ENCODE measurements at places on chromosomes 2 and 18.

DNA sequence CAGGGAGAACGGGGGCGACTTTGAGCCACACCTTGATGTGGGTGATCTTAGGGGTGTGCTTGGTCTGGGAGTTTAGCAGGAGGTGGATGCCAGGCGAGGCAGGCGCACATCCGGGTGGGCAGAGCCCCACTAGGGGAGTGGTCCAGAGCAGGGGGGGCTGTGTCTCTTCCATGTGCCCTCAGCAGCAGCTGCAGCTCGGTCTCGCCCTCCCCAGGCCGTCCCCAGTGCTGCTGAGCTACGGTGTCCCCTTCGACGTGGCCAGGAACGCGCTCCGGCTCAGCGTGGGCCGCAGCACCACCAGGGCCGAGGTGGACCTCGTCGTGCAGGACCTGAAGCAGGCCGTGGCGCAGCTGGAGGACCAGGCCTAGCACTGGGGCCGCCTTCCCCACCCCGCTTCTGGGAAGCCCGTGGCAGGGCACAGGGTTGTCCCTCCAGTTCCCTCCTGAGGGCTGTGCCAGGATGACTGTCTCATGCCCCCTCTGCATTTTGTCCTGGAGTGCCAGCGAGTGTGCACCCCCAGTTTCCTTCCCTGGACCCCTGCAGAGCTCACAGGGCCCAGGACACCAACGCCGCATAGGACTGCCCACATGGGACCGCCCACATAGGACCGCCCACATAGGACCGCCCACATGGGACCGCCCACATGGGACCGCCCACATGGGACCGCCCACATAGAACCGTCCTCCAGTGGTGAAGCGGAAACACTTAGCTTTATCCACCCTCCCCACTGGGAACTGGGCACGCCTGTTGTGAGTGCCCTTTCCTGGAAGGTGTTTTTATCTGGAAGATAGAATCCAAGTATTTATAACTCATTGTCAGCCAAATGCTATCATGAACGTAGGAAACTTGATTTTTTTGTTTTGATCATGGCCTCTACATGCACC lies 1.9 kb upstream of the ESPNL start:
- DNase-seq, result peak; percentile 63
- no peak overlapping the region for H3K4me3 ChIP-seq

DNA sequence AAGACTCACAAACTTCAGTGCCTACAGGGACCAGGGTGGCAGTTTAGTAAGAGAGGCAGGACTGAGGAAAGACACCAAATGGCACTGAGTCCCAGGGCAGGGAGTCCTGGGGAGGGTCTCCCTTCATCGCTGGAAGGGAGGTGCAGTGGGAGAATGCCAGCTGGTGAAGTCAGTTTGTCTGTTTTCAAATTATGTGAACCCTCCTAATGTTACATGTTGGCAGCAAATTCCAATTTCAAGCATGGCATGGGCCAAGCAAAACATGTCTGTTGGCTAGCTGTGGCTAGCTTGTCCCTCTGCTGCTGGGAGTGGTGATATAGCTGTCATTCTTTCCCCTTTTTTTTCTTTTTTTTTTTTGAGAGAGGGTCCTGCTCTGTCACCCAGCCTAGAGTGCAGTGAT lies 55.9 kb upstream of the HAAO start:
- H3K36me3 ChIP-seq, result no peaks in the 10 kb centered on the region
- H3K4me1 ChIP-seq, result peaks cover 11% of the 10 kb centered on the region
- no peak overlapping the region for H3K27ac ChIP-seq
- no peaks in the 10 kb centered on the region for H3K27me3 ChIP-seq
- H3K4me3 ChIP-seq, result no peak overlapping the region

- H3K4me1 ChIP-seq, result no peaks in the 10 kb centered on the region
- no peaks in the 10 kb centered on the region for H3K27me3 ChIP-seq
- H3K27ac ChIP-seq, result no peak overlapping the region
- no peak for DNase-seq
- no peak overlapping the region for H3K4me3 ChIP-seq
These were observed 343.4 kb upstream of the HS6ST1 start for GRCh38 chr2:128662051-128662471.

DNA sequence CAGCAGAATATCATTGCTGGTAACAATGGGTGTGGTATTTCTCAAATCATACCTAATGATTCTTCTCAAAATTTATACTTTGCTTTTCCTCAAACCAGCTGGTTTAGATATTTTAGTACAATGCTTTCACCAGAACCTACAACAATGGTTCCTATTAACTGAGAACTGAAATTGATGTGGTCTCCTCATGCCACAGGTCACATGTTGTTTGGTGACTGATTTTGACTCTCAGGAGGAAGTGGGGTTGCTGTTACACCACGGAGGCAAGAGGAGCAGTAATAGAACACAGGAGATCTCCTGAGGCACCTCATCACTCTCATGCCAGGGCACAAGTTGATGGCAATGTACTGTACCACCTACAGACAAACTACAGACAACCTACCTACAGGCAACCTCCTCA lies 3.0 kb upstream of the CEP68 start:
- no peak overlapping the region for H3K4me3 ChIP-seq
- no peaks in the 10 kb centered on the region for H3K4me1 ChIP-seq
- no peaks in the 10 kb centered on the region for H3K27me3 ChIP-seq
- no peaks in the 10 kb centered on the region for H3K36me3 ChIP-seq
- H3K27ac ChIP-seq, result no peak overlapping the region

- no peak within 1 kb of the TSS for H3K4me3 ChIP-seq
- no peaks in the 10 kb centered on the region for H3K4me1 ChIP-seq
- H3K27me3 ChIP-seq, result no peaks in the 10 kb centered on the region
- no peak within 1 kb of the TSS for H3K27ac ChIP-seq
These were observed at the start of gene IL36RN for GRCh38 chr2:113058998-113059960. Gene IL36RN, plus strand, starts transcription at chr2:113059198. Its CDS starts 241 bp downstream, at chr2:113059439.

DNA sequence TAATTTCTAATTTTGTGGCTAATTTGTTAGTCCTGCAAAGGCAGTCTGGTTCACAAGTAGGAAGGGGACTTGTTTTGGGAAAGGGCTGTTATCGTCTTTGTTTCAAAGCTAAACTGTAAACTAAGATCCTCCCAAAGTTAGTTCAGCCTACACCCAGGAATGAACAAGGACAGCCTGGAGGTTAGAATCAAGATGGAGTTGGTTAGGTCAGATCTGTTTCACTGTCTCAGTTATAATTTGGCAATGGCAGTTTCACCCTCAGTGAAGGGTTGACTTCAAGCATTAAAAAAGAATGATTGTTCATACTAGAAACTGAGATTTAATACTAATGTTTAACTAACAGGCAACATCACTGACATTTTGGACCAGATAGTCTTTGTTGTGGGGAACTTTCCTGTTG lies 69.5 kb downstream of the KIAA2012 start:
- no peaks in the 10 kb centered on the region for H3K4me1 ChIP-seq
- H3K36me3 ChIP-seq, result no peaks in the 10 kb centered on the region
- H3K27me3 ChIP-seq, result no peaks in the 10 kb centered on the region
- no peak overlapping the region for H3K4me3 ChIP-seq

- no peak overlapping the region for H3K27ac ChIP-seq
- no peak for DNase-seq
- no peak overlapping the region for H3K4me3 ChIP-seq
- H3K4me1 ChIP-seq, result no peaks in the 10 kb centered on the region
These were observed 74.6 kb downstream of the ASB1 start for GRCh38 chr2:238501311-238501710.

DNA sequence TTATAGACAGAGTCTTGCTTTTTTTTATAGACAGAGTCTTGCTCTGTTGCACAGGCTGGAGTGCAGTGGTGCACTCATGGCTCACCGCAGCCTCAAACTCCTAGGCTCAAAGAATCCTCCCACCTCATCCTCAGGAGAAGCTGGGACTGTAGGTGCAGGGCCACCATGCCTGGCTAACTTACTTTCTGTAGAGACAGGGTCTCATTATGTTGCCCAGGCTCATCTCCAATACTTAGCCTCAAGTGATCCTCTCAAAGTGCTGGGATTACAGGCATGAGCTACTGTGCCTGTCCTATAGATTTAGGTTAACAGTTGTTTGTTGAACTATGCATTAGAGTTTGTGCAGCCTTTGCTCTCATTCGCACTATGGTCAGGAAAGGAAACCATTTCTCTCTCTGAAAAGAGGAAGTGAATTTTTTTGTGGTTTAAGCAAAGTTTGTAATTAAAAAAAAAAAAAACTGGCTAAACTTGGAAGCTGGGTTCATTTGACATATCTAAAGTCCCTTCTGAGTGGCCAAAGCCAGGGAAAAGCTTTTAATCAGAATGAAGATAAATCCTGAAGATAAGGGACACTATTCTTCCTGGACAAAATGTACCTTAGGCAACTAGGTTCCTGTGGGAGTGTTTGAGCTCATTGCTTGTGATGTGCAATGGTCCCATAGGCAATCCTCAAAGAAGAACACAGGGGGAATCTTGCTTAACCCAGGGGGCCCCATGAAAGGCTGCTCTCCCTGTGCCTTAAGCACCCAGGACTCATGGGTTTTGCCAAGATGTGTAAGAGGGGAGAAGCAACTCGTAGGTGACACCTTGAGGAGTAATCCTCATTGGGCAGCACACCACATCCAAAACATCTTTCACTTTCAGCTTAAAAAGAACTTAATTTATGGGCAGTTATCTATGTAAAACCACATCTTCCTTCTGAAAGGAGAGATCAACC lies 201.7 kb downstream of the MREG start:
- H3K4me3 ChIP-seq, result no peak overlapping the region
- H3K27me3 ChIP-seq, result no peaks in the 10 kb centered on the region
- H3K36me3 ChIP-seq, result no peaks in the 10 kb centered on the region
- no peak overlapping the region for H3K27ac ChIP-seq
- H3K4me1 ChIP-seq, result no peaks in the 10 kb centered on the region

- H3K27ac ChIP-seq, result no peak overlapping the region
- H3K36me3 ChIP-seq, result no peaks in the 10 kb centered on the region
- no peak overlapping the region for H3K4me3 ChIP-seq
- no peak for DNase-seq
- no peaks in the 10 kb centered on the region for H3K27me3 ChIP-seq
- H3K4me1 ChIP-seq, result no peaks in the 10 kb centered on the region
These were observed 522.0 kb downstream of the SPAG16 start for GRCh38 chr2:213806125-213806726.

DNA sequence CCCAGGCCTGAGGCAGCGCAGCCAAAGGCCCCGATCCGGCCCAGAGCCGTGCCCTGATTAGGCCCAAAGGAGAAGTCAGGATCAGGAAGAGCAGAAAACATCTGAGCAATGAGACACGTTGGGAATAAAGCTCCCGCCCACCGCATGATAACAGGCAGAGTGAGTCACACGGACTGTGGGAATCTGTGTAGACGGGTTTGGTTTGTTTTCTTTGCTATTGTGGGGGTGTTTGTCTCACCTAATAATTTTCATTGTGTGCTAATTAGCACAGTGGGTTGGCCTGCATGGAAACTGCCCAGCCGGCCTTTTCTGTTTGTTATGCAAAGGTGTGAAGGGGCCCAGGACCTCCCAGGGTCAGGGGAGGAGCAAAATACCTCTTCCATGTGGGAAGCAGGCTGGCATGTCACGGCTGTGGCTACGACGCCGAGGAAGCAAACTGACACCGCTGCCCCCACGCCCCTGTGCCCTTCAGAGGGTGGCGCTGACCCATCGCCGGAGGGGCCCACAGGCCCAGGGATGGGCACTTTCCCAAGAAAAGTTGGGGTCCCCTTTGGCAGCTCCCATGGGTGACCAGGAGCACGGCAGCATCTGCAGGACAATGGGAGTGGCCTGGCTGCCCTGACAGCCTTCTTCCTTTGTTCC lies 68.4 kb upstream of the CTDP1 start:
- no peaks in the 10 kb centered on the region for H3K4me1 ChIP-seq
- H3K36me3 ChIP-seq, result no peaks in the 10 kb centered on the region
- H3K27me3 ChIP-seq, result no peaks in the 10 kb centered on the region
- peak; percentile 52 for DNase-seq
- H3K27ac ChIP-seq, result peak overlapping the region; percentile 41
- H3K4me3 ChIP-seq, result no peak overlapping the region

DNA sequence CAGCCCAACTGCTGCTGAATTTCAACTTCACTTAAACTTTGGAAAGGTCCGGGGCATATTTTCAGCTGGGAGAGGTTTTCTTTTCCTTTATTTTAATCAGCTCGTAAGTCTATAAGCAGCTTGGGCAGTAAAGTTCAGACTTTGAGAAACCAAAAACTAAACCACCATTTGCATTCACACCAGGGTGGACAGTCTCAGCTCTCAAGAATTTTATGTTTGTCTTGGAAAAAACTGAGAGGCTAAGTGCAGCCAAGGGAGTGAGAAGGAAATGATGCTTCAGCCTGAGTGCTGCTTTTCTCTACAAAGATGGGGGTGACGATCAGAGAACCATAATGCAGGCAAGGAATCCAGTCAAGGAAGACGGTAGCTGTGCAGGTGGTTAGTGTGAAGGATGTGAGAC lies 30.2 kb downstream of the MCFD2 start:
- H3K27ac ChIP-seq, result peak overlapping the region; percentile 60
- no peak overlapping the region for H3K4me3 ChIP-seq
- no peak for DNase-seq
- no peaks in the 10 kb centered on the region for H3K36me3 ChIP-seq
- no peaks in the 10 kb centered on the region for H3K4me1 ChIP-seq
- H3K27me3 ChIP-seq, result no peaks in the 10 kb centered on the region

GRCh38 chr2:88028931-88029330 lies 12.6 kb upstream of the RNU2-63P start:
- no peak overlapping the region for H3K27ac ChIP-seq
- no peaks in the 10 kb centered on the region for H3K4me1 ChIP-seq
- H3K36me3 ChIP-seq, result peaks cover 84% of the 10 kb centered on the region
- no peaks in the 10 kb centered on the region for H3K27me3 ChIP-seq
- H3K4me3 ChIP-seq, result no peak overlapping the region
